ENCODE measurements at places on chromosomes 7 and 10.

GRCh38 chr7:105794741-105795729 is 81.4 kb downstream of the ATXN7L1 start:
- DNase-seq, result peak; percentile 74

DNA sequence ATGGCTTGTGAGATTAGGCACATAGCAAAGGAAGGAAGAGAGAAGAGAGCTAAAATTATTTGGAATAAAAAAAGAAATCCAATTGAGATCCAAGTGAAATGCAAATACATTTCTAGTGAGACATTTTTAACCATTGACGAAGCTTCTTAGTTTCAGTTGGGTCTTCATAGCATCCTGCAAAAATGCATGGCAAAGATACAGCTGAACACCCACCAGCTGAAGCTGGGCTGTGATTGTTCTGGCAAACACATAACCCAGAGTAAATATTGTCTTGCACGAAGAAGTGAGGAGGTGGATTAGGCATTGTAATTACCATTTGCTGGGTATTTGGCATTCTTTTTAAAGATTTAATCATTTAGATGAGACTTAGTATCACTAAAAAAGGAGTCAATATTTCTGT is 409.4 kb downstream of the GRM8 start:
- DNase-seq, result peak; percentile 60

GRCh38 chr7:80726666-80727065 is 88.2 kb downstream of the CD36 start:
- DNase-seq, result peak; percentile 91

- DNase-seq, result peak; percentile 62
Observed at GRCh38 chr10:20995123-20995987, 98.2 kb upstream of the NEBL start.

DNA sequence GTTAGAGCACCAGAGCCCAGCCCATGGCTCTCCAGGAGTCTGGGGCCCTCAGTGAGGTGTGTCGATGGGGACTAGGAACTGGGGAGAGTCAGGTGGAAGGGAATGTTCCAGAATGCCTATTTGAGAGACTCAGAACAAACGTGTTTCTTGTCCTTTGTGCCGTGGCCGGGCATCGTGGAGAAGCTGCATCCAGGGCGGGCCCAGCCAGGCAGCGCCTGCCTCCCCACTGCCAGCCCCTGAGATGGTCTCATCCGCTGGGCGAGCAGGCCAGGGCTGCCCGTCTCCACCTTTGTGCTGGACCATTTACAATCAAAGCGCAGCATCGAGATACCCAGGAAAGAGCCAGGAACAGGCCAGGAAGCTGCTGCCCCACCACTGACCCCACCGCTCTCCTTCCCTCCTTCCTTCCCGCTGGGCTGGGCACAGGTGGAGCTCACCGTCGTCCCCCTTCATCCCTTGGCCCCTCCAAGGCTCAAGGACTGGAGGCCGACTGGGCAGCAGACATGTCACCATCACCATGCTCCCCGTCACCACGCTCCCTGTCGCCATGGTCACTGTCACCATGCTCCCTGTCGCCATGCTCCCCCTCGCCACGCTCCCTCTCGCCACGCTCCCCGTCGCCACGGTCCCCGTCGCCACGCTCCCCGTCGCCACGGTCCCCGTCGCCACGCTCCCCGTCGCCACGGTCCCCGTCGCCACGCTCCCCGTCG is 71.1 kb upstream of the ADGRA1 start:
- no peak for DNase-seq

DNA sequence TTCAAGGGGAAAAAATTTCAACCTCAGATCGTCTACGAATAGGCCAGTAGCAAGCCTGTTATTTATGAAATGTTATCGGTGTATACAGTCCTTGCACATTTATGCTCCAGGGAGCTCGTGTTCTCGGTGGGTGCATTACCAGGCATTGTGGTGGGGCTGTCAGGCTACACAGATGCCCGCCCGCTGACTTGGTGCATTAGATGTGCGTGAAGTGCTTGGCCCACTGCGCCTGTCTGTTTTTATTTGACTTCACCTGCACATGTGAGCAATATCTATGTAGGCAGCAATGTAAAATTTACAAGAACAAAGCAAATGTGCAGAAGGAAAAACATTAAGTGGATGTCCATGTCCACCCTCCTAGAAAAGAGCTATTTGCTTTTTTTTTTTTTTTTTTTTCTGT is 2.8 kb downstream of the FOXK1 start:
- no peak for DNase-seq

GRCh38 chr10:132972149-132972985 is 30.0 kb upstream of the CFAP46 start:
- DNase-seq, result no peak

GRCh38 chr7:979151-979550 is 3.8 kb upstream of the COX19 start:
- DNase-seq, result no peak

- peak; percentile 49 for DNase-seq
Observed at GRCh38 chr7:144656965-144657517, 178.8 kb downstream of the TPK1 start.

GRCh38 chr10:124701435-124701834 is 42.7 kb downstream of the FAM53B start:
- no peak for DNase-seq

- no peak for DNase-seq
Observed at GRCh38 chr7:40099837-40100236, 34.6 kb downstream of the MPLKIP start.

GRCh38 chr10:101291331-101292193 is 62.3 kb upstream of the LBX1 start:
- peak; percentile 78 for DNase-seq

- DNase-seq, result no peak
Observed at GRCh38 chr7:93160410-93160809, 12.2 kb upstream of the SAMD9L start.

- DNase-seq, result no peak
Observed at GRCh38 chr7:45625067-45625466, 50.9 kb downstream of the ADCY1 start.

- DNase-seq, result no peak
Observed at GRCh38 chr7:117362294-117362888, 39.5 kb upstream of the WNT2 start.

DNA sequence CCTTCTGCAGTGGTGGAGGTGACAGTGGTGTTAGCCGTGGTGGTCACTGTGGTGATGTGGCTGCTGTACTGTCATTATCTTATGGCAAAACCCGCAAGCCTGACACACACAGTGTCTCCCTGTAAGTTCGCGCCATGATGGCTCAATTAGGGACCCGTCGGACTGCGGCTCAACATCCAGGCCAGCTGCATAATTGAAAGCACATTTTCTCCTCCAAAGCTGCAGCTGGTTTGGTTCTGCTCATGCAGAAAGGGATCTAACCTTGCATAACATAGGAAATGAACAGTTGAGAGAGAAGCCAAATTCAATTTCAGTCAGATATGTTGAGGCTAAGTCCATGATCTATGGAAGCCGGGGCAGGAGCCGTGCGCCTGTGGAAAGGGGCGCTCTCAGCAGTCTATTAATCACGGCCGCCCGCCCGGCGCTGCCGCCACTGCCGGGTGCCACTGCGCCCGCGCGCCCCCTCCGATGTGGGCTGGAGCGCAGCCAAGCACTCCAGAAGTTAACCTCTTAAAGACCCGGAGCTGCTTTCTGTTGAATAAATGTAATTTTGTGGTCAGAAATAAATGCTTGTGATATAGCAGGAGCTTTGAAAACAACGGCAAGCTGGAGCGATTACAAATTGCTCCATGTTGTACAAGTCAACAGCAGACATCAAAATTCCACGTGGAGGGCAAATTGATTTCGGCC is 227.7 kb downstream of the CUX1 start:
- DNase-seq, result peak; percentile 87

GRCh38 chr10:7960108-7960507 is 94.4 kb upstream of the GATA3 start:
- DNase-seq, result no peak

DNA sequence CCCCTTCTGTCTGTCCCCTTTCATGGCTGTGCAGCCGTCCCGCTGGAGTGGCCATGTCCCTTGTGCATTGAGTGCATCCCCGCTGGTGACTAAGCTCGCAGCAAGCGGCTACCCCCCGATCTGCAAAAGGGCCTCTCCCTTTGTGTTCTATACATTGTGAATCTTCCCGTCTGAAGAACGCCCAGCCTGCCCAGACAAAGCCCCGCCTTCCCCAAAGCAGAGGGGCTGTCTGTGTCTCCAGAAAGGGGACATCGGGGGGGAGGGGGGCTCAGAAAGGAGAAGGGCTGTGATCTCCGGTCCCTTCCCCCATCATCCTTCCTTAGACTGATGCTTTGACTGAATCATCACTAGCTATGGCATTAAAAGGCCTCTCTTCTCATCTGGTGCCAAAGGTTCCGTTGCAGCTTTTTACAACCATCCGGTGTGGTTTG is 11.9 kb downstream of the NPTX2 start:
- DNase-seq, result no peak

- no peak for DNase-seq
Observed at GRCh38 chr7:142867398-142868187, 12.7 kb downstream of the EPHB6 start.

DNA sequence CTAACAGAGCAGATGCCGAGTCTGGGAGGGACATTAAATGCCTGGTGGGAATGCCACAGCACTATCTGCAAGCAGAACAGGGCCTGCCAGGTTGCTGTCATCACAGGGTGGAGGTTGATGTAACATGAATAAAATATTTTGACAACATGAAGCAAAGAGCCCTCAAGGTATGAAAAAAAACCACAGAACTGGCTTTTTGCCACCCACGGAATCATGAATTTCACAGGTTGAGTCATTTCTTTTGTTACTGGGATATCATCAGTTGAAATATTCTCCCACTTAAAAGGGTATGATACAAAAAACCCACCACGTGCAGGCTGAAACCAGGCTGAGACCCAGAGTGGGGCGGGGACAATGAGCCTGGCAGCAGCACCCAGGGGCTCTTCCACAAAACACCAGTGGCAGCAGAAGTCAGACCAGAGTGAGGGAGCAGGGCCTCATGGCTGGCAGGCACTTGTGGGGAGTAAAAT is 220.1 kb downstream of the TNS3 start:
- DNase-seq, result peak; percentile 14

- peak; percentile 49 for DNase-seq
Observed at GRCh38 chr7:138797715-138798320, at the start of the genes ATP6V0A4 and TMEM213. Gene ATP6V0A4, minus strand, starts transcription at chr7:138798196. Its CDS starts 26,949 bp downstream, at chr7:138771247. Gene TMEM213, plus strand, starts transcription at chr7:138797994. Its CDS starts 111 bp downstream, at chr7:138798105.

DNA sequence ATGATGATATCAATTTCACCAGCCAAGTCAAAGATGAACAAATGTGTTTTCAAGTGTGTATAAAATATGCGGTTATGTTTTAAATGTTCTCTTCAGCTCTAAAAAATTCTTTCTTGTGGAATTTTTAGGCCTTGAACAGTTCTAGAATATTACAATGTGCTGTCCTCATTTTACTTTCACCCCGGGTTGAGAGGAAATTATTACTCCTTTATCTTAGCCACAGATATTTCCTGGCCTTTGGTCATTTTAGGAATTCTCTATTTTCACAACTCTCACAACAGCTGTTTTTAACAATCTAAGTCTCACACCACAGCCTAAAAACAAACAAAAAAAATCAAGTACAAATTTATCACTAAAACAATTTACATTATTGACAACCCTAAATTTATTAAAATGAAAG is 112.2 kb upstream of the HGF start:
- DNase-seq, result no peak

DNA sequence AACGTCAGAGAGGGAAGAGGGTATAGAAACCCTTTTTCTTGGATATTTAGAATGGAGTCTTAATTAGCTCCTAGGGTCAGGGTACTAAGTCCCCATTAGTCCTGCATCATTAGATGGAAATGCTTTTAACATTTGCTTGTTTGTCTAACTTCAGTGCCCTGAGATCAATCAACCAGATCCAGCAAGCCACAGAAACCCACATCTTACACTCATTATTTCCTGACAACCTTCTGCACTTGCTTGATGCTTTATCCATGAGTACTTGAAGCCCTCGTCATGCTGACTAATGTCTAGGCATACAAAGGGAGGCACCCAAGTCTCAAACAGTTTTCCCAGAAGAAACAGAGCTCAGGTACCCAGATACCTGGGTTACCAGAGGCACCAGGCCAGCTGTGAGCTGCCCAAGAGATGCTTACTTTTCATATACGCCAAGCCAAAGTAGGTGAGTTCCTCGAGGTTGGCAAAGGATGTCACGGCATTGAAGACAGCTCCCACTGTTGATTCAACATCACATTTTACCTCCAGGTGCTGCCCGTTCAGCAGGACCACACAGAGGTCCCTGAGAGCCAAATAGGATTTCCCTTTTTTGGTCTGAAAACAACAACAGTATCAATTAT is 42.7 kb downstream of the FRMPD2 start:
- DNase-seq, result no peak

DNA sequence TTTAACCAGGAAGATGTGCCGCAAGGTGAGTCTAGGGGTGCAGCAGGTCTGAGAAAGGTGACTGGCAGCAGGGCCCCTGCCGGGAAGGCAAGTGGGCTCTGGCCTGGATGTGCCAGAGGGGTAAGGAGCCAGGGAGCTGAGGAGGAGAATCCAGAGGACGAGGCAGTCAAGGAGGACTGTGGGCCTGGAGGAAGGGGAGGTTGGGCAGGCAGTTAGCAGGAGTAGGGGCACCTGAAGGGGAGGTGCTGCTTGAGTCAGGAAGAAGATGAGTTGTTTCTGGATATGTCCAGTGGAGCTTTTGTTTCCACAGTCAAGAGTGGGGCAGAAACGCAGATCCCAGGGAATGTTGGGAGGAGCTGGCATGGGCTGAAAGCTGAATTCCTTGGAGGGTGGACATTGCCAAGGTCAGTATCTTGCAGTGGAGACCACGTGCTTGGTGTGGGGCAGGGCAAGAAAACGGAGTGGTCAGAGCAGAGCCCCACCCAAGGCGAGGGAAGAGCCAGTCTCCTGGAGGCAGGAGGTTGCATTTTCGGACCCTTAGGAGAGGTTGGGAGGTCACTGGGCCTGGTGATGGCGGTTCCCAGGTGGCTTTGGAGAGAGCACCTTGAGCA is 34.0 kb downstream of the MINDY4 start:
- DNase-seq, result no peak
